ENCODE measurements at places on chromosomes 7 and 10.

DNA sequence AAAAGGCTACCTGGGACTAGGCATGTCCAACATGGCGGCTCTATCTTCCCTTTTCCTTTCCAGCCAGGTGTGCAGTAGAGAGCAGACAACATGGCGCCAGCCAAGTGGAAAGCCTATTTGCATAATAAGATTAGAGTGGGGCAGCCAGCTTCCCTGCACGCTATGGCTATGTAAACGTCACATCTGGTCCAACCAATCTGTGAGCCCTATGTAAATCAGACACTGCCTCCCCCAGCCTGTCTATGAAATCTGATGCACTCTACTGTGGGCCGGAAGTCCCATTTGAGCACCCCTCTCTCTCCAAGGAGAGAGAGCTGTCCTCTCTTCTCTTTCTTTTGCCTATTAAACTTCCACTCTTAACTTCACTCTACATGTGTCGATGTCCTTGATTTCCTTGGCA lies 984.9 kb upstream of the AUTS2 start:
- DNase-seq: no peak

DNA sequence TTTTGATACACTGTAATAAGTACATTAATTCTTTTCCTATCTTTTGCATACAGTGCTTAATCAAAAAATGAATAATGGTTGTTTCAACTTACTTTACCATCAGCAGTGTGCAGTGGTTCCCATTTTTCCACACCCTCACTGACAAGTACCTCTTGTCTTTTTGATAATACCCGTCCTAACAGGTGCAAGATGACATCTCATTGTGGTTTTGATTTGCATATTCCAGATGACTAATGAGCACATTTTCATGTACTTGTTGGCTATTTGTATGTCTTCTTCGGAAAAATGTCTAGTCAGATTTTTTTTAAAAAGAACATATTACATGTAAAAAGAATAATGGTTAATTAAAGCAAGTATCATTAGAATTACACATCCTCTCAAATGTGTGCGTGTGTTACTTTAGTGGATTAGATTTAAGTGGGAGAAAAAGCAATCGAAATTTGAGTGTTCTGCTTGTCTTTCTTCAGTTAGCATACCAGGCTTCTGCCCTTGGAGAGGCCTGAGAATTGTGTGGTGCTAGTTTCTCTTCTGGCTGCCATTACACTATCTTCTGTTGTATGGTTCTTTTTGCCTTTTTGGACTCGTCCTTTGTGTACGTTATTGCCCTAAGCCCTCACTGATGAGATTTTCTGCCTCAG lies 291.2 kb downstream of the AUTS2 start:
- no peak for DNase-seq

DNA sequence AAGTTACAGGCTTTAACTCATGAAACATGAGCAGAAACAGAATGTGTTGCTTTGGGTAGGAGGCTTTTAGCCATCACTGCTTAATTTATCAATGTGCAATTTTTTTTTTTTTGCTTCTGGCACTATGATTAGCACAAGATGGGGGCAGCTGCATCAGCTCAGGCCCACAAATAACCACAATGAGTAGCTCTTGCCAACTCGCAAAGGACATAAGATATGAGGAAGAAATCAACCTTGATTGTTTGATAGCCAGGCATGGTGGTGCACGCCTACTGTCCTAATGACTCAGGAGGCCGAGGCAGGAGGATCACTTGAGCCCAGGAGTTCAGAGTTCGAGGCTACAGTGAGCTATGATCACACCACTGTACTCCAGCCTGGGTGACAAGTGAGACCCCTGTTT lies 12.3 kb downstream of the NOD1 start:
- DNase-seq: no peak

GRCh38 chr10:124020981-124021815 lies 72.2 kb downstream of the CHST15 start:
- no peak for DNase-seq

DNA sequence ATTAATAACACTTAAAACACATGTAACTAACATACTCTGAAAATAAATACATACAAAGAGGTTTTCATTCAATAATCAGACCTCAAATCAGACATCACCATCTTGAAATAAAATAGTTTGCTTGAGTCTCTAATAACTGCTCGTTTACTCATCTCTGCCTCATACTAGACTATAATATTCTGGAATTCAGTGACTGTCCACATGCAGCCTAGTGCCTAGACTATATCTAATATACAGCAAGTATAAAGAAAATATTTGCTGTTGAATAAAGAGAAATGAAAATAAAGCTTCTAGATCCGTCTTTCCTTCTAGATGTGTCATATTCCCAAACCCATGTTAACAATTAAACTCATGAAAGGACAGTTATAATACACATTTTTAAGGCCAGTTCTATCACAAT lies 236.3 kb upstream of the LRRN3 start:
- no peak for DNase-seq
